ENCODE measurements at places on chromosomes 1 and 21.

DNA sequence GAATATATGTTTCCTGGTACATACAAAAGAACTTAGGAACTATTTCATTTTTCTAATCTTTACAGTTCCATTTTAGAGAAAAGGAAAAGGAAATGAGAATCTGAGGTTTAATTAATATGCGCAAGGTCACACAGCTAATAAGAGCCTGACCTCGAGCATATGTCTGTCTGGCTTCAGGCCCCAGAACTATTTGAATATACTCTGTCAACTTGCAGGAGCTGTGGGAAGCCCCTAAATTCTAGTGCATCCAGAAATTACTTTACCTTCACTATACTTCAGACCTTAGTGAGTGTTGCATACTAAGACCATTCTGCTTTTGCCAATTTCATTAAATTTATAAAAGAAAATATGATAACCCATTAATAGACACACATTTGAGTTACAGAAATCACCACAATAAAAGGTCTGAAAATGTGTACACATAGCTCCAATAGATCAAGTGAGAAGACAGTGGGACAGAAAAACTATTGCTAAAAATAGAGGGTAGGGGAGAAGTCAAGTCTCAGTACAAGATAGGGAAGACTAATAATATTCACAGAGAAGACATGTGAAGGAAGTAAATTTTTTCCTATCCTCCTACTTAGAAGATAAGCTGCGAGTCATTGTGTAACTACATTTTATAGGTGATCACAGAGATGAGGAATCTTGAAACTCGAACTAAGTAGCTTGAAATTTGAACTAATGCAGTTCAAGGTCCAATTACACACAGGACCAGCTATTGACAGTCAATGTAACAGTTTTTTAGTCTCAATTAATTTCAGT is 3.8 kb downstream of the RGS13 start:
- peak; percentile 69 for DNase-seq

DNA sequence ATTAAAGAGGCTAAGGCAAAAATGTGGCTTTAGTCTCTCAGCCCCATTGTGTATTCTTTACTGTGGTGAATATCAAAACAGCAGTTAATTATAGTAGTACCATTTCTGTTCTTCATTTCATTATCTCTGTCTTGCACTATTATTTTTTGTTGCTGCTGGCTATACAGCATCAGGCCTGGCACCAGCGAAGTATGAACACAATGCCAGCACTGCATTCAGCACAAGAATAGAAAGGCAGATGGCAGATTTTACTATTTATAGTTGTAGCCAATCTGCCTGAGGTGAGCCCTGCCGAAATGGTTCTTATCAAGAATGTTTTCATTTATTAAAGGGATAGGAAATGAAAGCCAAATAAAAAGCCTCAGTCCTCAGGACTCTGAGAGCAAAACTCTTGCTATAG is 72.1 kb downstream of the GPR52 start:
- no peak for DNase-seq

DNA sequence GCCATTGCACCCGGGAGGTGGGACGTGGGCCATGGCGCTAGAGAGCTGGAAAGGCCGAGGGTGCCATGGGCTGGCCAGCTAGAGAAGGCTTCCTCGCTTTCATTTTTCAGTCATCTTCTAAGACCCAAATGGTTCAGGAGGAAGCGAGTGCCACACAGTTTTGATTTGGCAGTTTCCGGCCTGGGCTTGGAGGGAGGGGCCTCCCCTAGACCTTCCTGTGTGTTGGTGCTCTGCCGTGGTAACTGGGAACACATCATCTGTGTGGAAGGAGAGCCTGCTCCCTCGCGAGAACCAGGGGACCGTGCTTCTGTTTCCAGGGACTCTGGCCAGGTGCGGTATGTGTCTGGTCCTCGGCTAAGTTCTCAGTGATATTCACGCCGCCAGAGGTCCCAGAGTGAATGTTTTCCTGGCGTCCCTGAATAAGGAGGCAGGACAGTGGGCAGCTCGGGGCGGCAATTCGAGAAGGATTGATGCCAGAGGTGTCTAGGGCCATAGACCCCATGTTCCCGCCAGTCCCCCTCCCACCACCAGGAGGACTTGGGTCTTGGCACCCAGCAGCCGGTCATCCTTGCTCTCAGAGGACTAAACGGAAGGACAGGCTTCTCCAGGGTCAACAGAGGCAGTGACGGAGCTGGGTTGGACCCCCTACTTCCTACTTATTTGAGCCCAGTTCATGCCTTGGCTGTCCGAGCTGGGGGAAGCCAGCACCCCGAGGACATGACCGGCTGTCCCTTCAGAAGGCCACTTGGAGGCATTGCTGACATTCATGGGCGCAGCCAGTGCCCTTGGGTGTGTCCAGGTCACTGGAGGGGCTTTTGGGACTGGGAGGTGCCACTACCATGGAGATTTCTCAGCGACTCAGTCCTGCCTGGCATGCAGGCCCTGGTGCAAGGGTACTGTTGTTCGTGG is 2.7 kb upstream of the NPHP4 start:
- no peak for DNase-seq

GRCh38 chr1:194176212-194176611 is 989.8 kb upstream of the B3GALT2 start:
- no peak for DNase-seq

DNA sequence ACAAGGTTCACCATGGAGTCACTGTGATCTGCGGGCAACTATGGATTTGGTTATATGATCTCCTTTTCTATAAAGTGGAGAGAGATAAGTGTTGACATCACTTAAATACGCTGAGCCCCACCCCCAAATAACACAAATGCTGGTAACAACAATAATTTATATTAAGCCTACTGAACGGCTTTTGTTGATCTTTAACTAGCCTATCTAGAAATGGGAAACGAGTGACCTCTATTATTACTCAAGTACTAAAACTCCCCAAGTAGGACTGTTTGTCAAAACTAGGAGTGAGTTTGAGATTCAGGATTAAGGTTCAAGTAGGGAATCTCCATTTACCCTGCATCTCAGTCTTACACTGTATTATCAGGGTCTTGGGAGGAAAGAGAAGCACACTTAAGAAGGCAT is 52.2 kb downstream of the MAP3K7CL start:
- DNase-seq: no peak

DNA sequence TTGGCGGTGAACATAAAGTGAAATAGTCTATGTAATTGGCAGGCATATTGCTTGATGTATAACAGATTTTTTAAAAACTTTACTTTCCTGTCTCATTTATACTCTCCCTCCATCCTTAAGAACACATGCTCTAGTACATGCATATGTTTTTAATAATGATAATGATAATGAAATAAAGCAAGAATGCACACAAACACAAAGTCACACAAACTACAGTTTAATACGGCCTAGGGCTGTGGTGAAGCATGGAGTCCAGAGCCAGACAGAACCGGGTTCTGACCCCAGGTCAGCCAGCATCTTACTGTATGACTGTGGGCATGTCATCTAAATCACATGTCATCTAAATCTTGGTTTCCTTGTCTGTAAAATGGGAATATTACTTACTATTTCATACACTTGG is 324.9 kb upstream of the NFIA start:
- DNase-seq: no peak

- DNase-seq: no peak
Observed at GRCh38 chr1:115873184-115873583, 32.3 kb upstream of the NHLH2 start.

DNA sequence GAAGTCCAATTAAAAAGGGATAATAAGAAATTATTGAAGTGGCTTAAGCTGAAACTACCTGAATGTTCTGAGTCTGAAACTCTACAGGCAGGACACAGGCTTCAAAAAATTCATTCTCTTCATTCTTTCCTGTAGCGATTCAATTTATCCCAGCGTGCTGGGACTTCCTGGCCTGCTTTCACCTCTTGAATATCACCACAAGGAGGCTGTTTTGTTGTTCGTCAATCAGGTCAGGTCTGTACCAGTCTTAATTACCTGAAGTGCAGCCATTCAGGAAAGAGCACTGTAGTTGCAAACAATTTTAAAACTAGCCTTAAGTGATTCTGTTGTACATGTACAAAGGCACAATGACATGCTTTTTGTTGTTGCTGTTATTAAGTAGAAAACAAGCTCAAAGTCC is 38.4 kb downstream of the FYB2 start:
- no peak for DNase-seq

- DNase-seq: no peak
Observed at GRCh38 chr1:203668401-203668800, 41.8 kb downstream of the ATP2B4 start.

DNA sequence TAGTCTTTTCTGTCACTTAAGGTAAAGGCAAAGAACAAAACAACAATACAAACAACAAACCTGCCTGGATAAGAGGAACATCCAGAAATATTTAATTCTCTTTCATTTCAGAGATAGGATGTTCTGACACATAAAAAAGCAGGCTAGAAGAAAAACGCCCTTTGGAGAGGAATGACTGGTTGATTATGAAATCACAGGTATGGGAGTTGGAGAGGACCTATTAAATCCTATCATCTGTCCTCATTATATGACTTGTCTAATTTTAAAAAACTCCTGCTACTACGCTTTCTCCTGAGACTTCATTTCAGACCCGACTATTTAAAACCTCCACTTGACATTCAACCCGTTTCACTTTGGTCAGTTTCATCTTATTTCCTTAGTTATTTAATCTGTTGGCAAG is 54.1 kb downstream of the TMPRSS15 start:
- DNase-seq: no peak

DNA sequence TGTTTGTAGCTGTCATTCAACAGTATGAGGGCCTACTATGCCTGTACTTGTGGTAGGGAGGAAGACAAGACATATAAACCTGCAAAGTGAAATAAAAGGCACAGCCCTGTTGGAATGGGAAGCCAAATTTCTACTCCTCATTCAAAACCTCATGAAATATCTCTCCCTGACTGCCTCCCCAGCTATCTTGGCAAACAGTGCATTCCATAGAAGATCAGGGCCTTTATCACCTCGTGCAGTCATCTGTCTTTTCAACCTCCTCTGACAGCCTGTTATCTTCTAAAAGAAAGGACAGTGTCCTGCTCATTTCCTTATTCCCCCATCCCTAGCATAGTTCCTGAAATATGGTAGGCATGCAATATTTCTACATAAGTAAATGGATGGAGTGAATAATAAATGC is 71.0 kb downstream of the SH3GLB1 start:
- no peak for DNase-seq

DNA sequence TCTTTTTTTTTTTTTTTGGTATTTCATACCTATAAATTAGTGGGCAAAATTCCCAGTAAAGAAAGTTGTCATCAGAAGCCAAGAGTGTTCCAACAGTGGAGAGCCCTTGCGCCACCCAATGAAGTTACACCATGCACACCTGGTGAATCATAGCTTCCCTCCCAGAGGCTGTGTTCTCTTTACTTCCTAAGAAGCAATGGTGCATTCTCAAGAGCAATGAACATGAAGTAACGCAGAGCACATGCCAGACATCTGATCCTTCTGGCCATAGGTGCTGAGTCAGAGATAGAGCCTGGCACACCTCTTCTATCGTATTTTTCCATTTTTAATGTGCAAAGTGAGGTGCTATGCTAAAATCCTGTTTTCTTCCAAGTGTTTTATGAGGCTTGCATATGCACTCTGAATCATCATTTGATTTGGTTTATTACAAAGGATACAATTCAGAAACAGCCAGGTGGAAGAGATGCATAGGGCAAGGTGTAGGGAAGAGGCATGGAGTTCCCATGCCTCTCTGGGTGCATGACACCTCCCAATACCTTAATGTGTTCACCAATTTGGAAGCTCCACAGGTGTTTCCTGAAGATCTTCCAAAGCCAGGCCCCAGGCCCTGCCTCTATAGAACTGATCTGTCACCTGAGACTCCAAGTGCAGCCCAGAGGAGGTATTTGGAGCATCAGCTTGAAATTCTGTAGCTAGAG is 408.0 kb downstream of the SIPA1L2 start:
- DNase-seq: peak; percentile 54

- DNase-seq: no peak
Observed at GRCh38 chr1:239982762-239983161, 108.9 kb upstream of the FMN2 start.

DNA sequence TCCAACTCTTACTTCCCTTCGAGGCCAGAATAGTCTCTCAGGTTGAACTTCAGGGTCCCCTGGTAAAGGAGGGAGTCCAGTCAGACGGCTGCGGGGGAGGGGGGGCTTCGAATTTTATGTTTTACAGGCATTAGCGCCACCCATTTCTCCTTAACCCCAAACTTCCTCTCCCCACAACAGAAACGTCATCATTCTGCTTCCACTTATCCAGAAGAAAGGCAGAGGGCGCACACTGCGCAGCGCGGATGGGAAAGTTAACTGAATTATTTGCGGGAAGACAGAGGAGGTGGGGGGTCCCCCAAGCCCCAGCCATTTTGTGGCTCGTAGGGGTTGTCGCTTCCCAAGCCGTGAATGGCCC is 529 bp upstream of the PRMT2 start:
- DNase-seq: peak; percentile 65

DNA sequence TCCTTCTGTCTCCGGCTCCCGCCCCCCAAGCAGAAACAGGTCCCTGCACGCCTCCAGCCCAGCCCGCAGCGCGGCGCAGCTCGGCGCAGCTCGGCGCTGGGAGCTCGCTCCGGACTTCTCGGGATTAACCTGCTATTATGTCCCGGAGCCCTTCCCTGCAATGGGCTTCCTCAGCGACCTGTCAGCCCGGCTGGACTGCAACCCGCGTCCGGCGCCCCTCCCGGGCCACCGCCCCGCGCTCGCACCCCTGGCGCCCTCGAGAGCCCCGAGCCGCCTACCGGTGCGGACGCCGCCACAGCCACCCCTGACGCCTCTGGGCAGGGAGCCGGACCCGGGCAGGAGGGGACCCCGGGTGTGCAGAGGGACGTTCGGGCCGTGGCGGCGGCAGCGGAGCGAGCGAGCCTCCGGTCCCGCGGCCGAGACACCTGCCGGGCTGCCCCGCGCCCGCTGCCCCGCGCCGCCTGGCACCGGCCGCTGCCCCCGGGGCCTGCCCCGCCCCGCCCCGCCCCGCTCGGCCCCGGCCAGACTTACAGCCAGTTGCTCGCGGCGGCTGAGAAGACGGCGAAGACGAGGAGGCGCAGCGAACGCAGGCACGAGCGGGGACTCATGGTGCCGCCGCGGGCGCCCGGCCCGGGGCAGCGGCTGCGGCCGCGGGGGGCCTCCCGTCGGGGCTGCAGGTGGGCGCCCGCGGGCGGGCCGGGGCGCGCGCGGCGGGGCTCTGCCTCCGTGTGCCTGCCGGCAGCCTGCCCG is 407 bp downstream of the WNT4 start:
- peak; percentile 20 for DNase-seq

DNA sequence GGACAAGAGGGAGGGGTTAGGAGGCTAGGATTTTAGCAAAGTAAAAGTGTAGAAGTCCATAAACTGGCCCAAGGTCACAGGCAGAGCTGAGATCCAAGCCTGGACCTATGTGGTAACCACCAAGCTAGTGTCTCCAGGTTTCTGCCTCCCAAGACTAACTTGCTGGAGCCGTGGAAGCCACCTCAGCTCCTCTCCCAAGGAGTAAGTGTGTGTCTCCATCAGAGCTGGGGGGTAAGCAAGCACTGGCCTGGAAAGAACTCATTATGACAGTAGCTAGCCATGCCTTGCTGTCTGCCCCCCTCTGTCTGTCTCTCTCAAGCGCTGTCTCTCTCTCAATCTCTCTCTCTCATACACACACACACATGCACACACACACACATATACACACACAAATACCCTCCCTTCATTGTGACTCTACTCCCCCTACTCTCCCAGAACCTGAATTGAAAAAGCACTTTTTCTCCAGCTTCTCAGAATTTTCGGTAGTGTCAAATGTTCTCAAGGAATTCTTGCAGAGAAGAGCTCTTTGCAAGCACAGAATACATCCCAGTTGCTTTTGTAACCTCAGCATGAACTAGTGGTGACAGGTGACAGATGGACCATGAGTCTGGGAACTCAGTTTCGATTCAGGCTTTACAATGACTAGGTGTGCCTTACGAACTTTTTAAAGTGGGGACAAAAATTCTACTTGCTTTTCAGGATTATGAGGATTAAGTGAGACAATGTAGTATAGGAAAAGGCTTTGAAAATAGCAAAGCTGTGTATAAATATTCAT is 238.0 kb upstream of the FGGY start:
- no peak for DNase-seq
